PC-3 (cell line): ENCODE measurements at places on chromosomes 1 and 21. TPM values are rescaled to one million over a fixed set of nuclear protein-coding genes. Genes with fewer than 3 reads are reported as not detected.

GRCh38 chr1:60436186-60436585 is 362.6 kb upstream of the C1orf87 start:
- no peak for DNase-seq

DNA sequence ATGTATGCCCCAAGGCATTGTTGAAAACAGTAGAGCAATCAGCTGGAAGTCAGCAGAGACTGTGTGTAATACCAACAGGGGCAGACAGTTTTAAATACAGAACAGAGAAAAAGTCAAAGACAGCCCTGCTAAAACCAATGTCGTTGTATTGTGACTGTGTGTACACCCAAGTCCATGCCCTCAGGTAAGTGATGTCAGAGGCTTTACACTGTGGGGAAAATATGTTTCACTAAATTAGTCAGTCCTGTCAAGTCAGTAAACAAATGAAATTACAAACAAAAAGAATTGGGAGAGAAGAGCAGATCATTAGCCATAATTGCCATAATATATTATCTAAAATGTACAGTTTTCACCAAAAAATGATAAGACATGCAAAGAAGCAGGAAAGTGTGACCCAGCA is 2.4 kb upstream of the CYP2J2 start:
- no peak for DNase-seq

DNA sequence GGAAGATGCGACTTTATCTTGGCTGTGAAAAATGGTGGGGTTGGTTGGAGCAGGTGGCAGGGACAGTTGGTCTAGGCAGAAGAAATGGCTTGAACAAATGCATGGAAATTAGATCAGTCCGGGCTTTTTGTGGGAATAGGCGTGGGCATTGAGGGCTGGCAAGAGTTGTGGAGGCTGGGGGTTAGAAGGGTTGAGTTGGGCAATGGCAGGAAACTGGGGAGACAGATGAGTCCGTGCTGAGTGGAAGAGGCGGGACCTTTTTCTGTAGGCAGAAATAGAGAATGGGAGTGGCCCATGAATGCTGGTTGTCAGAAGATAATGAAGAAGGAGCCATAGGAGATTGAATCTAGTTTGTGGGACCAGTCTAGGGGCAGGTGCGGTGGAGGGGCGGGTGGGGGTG is 6.9 kb downstream of the PDPN start:
- DNase-seq: no peak

Gene STPG1
- 12.8 and 14.9 TPM in 2 replicates for total RNA-seq

DNA sequence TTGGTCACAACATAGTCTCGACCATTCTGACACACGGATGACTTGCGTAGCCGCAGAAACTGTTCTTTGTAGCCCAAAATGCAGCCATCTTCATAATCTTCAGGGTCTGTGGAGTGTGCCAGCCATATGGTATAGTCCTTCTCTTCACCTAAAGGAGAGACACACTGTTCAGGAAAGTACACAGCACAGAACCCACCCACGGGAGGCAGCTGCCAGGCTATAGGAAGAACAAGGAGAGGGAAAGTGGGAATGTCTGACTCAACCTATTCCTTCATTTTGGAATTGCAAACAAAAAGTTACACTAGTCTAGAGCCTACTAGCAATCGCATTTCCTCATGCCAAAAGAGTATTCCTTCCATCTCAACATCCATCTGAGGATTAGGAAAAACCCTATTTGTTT is 16.2 kb upstream of the MYBPHL start:
- DNase-seq: no peak

- DNase-seq: no peak
Measured at GRCh38 chr1:103002005-103002404, 106.3 kb downstream of the COL11A1 start.

DNA sequence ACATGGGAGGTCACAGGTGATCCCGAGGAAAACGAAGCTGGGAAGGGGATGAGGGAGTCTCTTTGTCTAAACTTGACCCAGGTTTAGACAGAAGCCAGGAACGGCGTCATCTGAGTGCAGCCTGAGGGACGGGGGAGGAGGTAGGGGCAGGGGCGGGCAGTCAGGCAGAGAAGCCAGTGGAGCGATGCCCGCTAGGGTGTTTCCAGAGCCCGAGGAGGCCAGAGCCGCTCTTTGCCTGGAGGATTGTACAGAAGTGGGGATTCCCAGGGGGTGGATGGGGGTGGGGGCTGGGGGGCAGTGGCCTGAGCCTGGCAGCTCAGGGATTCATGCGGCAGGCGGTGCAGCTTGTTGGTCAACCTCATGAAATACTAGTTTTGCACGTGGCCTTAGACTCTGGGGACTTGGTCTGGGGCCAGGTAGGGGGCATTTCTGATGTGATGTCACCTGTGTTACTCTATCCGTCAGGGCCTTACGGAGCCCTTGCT is 58.4 kb downstream of the VPS26C start:
- DNase-seq: no peak

Gene CHAF1B
- 18.5 and 19.0 TPM in 2 replicates for total RNA-seq

DNA sequence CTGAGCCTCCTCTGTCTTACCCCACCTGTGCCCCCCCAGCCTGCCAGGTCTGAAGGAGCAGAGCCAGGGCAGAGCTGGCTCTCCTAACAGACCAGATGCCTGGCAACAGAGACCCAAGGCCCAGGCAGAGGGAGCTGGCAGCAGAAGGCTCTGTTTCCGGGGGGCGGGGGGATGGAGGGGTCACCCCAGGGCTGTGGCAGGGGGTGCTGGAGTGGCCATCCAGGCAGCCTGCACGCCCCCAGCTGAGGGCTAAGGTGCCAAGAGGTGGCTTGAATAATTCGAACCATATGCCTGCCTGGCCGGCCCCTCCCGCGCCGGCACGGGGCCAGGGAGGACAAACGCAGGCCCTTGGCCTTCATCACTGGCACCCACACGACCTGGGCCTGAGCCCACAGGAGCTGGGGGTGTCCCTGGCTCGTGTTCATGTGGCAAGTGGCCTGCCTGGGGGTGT is 16.0 kb upstream of the PLEKHG5 start:
- DNase-seq: no peak

Gene CYP2J2
- 0.44 and 0.75 TPM in 2 replicates for total RNA-seq

DNA sequence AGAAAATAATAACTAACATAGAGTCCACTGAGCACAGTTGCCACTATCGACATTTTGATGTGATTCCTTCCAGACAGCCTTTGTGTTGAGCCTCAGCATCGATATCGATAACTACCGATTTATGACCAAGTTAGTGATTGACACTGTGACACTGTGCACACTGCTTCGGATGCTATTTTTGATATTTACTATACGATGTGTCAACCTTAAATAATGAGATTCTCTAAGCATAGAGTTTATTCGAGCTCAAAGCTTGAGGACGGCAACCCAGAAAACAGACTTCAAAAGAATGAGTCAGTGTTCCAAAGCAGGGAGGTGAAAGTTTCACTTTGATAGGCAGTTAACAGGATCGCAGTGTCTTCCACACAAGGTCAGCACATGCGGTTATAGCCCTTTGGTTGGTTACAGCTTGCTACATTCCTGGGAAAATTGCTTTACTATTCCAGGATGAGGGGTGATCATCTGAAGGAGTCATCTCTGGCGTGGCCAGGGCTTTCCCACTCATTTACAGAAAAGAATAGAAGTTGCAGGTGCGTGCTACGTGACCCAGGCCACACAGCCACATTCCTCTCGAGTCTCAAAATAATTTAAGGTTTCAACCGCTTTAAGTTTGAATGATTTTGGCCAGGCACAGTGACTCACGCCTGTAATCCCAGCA is 53.6 kb upstream of the EFHD2 start:
- peak; percentile 86 for DNase-seq

Gene RGS13
- total RNA-seq: 0.22 TPM in 1 of 2 replicates, not detected in the other

Gene APCS
- not detected in 2 replicates for total RNA-seq

GRCh38 chr1:161162052-161162451 is 2.8 kb downstream of the USP21 start:
- no peak for DNase-seq

DNA sequence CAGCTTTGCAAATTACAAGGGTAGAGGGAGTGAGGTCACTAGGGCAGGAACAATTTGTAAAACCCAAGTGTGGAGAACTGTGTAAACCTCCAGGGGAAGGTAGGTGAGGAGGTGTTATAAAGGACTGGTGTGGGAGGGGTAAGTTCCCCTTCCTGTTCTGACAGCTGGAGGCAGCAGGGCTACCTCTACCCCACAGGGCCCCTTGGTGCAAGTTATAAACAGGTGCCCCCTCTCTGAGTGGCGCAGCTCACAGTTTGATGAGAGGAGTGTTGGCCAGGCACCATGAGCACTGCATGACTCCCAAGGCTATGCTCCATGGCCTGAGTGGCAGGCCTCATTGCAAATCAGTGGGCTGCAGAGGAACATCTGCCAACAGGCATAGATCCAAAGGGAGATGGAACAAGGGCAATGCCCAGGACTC is 41.0 kb downstream of the MFSD2A start:
- no peak for DNase-seq

GRCh38 chr1:4684864-4685522 is 30.6 kb downstream of the AJAP1 start:
- DNase-seq: no peak

- no peak for DNase-seq
Measured at GRCh38 chr1:197744979-197745378, 30.3 kb downstream of the DENND1B start.

Gene ESPN
- 11.1 and 14.1 TPM in 2 replicates for total RNA-seq

Gene FCRL5
- not detected in 2 replicates for total RNA-seq
